ENCODE measurements at places on chromosomes 2 and 18. TPM values are rescaled to one million over a fixed set of nuclear protein-coding genes. Genes with fewer than 3 reads are reported as not detected.

Gene WNT10A
- 5.7 TPM for total RNA-seq

Gene CCNT2
- total RNA-seq = 59.4 TPM

Gene UGT1A9
- total RNA-seq = not detected

Gene GBX2
- not detected for total RNA-seq
